Epithelial cell of umbilical artery (primary cell): ENCODE measurements at places on chromosomes 1 and 21. TPM values are rescaled to one million over a fixed set of nuclear protein-coding genes. Genes with fewer than 3 reads are reported as not detected.

The LCE2B gene
- not detected in 2 replicates for total RNA-seq

The SERPINC1 gene
- not detected in 2 replicates for total RNA-seq

The TEX38 gene
- total RNA-seq = not detected in 2 replicates

The NMNAT2 gene
- total RNA-seq = under 0.01 and 2.9 TPM in 2 replicates

The GSTM5 gene
- total RNA-seq = 0.65 and 0.76 TPM in 2 replicates

The OR6K6 gene
- not detected in 2 replicates for total RNA-seq

The INSRR gene
- not detected in 2 replicates for total RNA-seq

The GBP5 gene
- 0.15 and 0.32 TPM in 2 replicates for total RNA-seq

The GRIK3 gene
- total RNA-seq = not detected in 2 replicates

The TLR5 gene
- under 0.01 and 0.32 TPM in 2 replicates for total RNA-seq

The CDCA8 gene
- total RNA-seq = 12.0 and 15.3 TPM in 2 replicates

The KCTD3 gene
- total RNA-seq = 36.4 and 40.3 TPM in 2 replicates

The SPRTN gene
- 24.6 and 27.6 TPM in 2 replicates for total RNA-seq

The RNU1-3 gene
- under 0.01 and 5,836 TPM in 2 replicates for total RNA-seq

The OR2T29 gene
- not detected in 2 replicates for total RNA-seq

The PBX1 gene
- 1.9 and 2.3 TPM in 2 replicates for total RNA-seq

The LENEP gene
- 0.76 TPM in 1 of 2 replicates, not detected in the other for total RNA-seq

The KRTAP6-2 gene
- not detected in 2 replicates for total RNA-seq

The FGGY gene
- total RNA-seq = 5.8 and 8.1 TPM in 2 replicates

The PLA2G2C gene
- not detected in 2 replicates for total RNA-seq

The IL20 gene
- total RNA-seq = not detected in 2 replicates
